Activated CD4-positive, alpha-beta T cell treated with anti-CD3 and anti-CD28 coated beads, Interleukin-2, amount 50 U/mL, for 4 hours (primary cell): ENCODE measurements at places on chromosomes 4 and X.

- DNase-seq, result no peak
These were observed 8.1 kb downstream of the SEPTIN6 start for GRCh38 chrX:119684916-119685224.

GRCh38 chr4:126850286-126850685 is 782.5 kb upstream of the INTU start:
- DNase-seq, result no peak

- DNase-seq, result no peak
These were observed 20.7 kb downstream of the FAT1 start for GRCh38 chr4:186702940-186703339.

- DNase-seq, result no peak
These were observed 175.4 kb downstream of the TBCK start for GRCh38 chr4:106140601-106141000.

DNA sequence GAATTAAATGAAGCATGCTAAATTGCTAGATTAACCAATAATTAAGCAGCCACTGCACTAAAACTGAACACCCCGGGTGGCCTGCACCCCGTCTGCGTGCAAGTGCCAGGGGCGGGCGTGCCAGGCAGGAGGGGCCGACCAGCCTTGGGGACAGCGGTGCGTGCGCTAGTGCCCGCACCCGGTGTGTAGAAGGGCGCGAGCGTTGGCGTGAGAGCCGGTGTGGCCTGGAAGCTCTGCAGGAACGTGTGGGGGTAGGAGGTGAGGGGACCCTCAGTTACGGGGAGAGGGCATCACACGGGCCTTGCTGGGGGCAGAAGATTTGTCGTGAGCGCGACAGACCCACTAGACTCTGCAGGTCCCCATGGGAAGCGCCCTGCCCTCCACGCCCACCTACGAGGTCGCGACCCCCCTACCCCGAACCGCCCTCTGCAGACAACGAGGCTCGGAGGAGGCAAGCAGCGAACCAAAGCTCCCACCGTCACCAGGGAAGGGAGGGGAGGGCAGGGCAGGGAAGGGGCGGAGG is 105.8 kb downstream of the FAM53A start:
- no peak for DNase-seq

DNA sequence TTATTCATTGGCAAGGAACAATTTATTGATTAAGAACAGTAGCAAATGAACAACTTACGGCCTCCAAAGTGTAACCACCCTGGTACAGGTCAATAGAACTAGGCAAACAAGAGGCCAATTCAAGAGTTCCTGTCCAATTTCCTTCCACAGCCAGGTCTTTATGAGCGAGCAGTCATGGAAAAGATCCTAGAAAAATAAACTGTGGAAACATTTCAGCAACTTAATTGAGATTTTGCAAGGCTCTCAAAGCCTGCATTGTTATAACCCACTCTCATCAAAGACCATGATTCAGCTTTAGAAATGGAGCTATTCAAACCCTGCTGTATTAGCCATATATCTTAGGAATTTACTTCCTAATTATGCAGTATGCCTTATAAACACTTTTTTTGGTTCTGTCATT is 43.6 kb downstream of the UNC5C start:
- DNase-seq, result no peak

GRCh38 chrX:16756724-16757123 is 29.5 kb upstream of the TXLNG start:
- DNase-seq, result no peak

DNA sequence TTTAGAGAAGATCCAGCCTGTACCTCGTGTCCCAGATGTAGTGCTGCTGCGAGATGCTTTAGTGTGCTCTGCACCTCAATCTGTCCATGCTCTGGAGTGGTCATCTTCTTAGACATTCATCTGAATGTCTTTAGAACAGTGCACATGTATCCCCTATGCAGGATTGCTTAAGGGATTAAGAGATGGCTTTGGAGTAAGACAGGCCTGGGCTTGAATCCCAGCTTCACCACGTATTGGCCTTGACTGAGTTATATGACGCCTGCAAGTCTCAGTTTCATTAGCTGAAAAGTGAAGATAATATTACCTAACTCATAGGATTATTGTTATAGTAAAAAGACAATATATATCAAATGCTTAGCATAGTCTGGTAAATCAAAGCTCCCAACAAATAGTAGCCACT is 98.3 kb downstream of the NFKB1 start:
- DNase-seq, result no peak

DNA sequence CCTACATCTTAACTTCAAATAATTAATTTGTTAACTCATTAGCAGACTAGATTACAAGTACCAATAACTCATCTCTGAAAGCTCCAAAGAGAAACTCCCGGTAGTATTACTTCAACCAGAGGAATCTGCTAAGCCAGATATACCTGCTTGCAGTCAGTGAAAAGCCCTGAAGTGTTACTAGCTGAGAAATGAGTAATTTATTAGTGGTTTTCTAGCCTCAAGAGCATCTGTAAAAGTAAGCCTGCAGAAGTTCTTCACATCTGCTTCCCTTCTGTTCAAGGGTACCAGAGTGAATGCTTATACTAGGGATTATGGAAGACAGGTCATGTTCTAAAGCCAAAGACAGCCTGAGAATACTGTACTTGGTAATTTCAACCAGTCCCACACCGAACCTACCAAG is 34.7 kb downstream of the IRS4 start:
- DNase-seq, result no peak

- DNase-seq, result no peak
These were observed 31.6 kb upstream of the SOD3 start for GRCh38 chr4:24763631-24764297.

GRCh38 chr4:74400395-74400794 is 35.5 kb downstream of the EREG start:
- DNase-seq, result no peak

DNA sequence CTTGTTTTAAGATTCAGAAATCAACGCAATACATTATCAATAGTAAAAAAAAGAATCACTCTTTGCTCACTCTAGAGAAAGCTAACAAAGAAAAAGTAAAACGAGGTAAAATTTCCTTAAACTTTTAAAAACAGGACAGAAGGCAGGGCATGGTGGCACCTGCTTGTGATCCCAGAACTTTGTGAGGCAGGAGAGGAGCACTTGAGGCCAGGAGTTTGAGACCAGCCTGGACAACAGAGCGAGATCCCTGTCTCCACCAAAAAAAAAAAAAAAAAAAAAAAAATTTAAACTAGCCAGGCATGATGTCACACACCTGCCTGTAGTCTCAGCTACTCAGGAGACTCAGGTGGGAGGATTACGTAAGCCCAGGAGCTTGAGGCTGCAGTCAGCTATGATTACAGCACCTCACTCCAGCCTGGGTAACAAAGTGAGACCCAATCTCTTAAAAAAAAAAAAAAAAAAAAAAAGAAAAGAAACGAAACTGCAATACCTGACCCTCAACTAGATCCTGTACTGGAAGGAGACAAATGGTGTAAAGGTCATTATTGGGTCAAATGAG is 3.5 kb downstream of the CCNI start:
- peak; percentile 24 for DNase-seq

GRCh38 chr4:25474690-25475089 is 97.6 kb downstream of the ANAPC4 start:
- no peak for DNase-seq

- no peak for DNase-seq
These were observed 2.4 kb downstream of the PPP2R2C start for GRCh38 chr4:6469898-6470501.

DNA sequence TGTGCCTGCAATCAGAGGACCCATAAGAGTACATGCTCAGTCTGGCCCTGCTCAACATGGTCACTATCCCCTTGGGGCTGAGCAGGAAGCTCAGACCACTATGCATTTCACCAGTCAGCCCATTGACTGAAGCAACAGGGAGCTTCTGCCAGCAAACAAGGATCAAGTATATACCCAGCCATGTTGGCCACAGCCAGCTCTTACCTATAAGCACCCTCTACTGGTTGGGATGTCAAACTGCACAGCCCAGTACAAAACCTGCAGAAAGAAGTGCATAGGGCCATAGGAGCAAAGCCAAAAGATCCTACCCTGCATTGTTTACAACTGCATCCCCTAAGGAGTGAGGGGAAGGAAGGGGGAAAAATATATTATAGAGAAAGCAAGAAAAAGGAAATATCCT is 214.4 kb upstream of the CPEB2 start:
- DNase-seq, result no peak

GRCh38 chr4:126123611-126124325 is 809.0 kb downstream of the FAT4 start:
- no peak for DNase-seq

DNA sequence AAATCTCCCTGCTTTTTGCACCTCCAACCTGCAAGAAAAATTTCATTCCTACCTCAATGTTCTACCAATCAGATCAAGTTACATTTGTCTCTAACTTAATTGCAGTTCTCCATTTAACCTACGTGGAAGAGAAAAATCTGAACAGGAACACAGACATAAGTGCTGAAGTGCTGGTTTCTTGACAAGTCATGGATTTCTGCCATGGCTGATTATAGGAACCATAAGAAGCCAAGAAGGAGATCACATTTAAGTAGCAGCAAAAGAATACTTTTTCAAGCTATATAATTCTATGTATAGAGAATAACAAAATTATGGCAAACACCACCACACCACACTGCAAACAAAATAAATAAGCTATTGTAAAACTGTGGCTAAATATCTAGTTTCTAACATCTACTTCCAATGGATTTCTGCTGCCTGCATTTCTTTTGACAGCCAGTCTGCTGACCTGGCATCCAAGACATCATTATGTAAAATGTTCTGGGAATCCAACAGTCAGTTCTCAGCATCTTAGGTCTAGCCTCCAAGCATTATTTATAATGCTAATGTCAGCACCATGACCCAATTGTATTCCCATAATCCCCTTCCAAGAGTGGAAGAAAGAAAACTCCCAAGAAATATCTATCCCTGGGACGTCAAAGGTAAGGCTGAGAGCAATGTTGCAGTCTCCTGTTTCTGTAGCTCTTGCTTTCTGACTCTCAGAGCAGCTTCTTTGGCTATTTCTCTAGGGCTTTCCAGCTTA is 50.8 kb upstream of the GAB1 start:
- no peak for DNase-seq

DNA sequence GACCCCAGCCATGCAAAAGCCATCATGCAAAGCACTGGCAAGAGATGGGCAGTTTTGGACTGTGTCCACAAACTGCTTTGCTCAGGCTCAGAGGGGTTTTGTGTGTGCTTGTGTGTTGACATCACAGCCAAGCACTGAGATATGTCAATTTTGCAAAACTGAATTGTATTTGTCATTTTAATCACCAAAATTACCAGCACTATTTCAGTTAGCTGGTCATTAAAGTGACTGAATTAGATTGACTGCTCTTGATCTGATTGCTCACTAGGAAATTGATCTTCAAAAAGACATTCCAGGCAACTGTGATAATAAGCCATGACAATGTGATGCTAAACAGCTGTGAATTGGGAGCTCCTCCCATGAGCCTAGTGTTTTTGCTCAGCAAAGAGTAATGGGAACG is 337.3 kb upstream of the GNPDA2 start:
- no peak for DNase-seq

GRCh38 chrX:3268829-3269228 is 77.6 kb downstream of the MXRA5 start:
- DNase-seq, result no peak

DNA sequence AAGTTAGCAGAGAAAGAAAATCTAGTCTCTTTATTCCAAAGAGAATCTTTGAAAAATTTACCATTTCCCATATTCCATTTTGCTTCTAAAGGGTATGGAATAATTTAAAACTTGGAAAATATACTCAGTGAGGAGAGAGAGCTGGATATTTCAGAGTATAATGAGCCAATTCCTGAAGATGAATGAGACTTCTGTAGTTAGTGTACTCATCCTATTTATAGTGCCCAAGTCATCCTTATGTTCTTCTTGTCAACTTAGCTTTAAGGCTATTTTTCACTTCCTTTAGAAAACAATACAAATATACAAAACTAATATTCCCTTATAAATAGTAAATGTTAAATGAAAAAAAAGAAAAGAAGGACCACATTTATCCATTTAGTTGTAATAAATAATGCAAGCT is 302.6 kb downstream of the IQCM start:
- DNase-seq, result no peak

GRCh38 chrX:139020801-139021200 is 309.3 kb upstream of the FGF13 start:
- DNase-seq, result no peak

DNA sequence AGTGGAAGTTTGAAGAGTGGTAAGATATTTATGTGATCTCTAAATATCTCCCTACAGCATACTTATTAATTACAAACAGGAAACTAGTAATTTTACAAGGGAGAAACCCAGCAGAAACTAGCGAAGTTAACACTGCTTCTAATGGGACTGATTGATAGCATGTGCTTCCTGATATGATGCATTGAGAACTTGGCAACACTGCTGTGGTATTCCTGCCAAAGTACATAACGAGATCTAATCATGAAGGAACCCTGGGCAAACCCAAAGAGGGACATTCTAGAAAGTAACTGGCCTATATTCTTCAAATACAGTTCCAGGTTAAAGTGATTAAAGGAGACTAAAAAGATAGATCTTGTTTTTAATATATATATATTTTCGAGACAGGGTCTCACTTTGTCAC is 4.6 kb upstream of the GPR34 start:
- no peak for DNase-seq

DNA sequence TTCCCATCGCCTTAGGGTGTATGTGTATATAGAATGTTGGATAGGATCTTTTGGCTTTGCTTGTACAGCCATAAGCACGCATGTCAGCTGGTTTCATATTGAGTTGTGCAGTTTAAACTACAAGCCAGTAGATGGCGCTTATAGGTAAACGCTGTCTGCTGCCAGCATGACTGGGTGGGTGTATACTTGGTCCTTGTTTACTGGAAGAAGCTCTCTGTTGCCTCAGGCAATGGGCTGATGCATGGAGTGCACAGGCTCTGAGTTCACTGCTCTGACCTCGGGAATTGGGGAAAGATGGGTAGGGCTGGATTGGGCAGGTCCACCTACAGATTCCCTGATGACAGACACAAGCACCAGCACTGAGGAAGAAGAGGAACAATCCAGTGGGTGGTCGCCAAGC is 831.5 kb downstream of the STIM2 start:
- no peak for DNase-seq

GRCh38 chrX:141341341-141341740 is 99.0 kb upstream of the SPANXC start:
- no peak for DNase-seq

DNA sequence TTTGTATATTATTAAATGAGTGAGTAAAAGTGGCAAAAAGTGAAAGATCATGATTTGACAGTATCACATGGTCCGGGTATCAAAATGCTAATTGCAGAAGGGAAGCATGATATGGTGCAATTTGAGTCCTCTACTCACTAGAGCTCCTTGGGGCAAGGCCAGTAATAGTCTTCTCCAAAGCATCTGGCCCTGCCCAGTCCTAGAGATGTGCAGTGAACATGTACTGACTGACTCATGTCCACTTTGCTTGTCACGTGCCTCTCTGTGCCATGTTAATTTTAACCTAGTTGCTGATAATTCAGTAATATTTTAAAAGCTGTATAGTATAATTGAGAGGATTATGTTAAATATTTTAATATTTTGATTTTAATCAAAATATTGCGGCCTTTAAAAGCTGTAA is 54.6 kb upstream of the TENM3 start:
- DNase-seq, result no peak
